ENCODE measurements at places on chromosomes 11 and 22.

DNA sequence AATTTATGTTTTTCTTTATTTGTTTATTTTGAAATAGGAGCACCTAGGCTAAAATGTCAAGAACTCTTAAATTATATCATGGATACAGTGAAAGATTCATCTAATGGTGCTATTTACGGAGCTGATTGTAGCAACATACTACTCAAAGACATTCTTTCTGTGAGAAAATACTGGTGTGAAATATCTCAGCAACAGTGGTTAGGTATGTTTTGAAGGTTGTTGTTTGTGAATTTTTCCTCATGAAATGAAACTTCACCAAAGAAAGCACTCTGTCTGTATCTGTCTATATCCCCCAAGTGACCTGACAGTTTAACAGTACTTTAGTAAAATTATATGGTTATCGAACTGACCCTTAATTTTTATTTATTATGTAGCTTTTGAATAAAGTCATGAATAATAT is 12.8 kb downstream of the ATM start:
- no peak for DNase-seq

GRCh38 chr11:72002841-72003775 is 4.4 kb downstream of the IL18BP start:
- DNase-seq: no peak

- DNase-seq: no peak
Measured at GRCh38 chr11:67495234-67496005, 9.7 kb downstream of the PITPNM1 start.

- DNase-seq: peak; percentile 19
Measured at GRCh38 chr11:121452609-121453150, at the start of gene SORL1-AS1. Gene SORL1-AS1, minus strand, starts transcription at chr11:121452967.
